Stimulated activated CD4-positive, alpha-beta T cell treated with anti-CD3 and anti-CD28 coated beads, Interleukin-2, amount 100 ng/mL, for 48 hours (primary cell): ENCODE measurements at places on chromosomes 5 and 9.
A peak's percentile ranks its signal among the peaks of the same experiment; 100 is the strongest.

DNA sequence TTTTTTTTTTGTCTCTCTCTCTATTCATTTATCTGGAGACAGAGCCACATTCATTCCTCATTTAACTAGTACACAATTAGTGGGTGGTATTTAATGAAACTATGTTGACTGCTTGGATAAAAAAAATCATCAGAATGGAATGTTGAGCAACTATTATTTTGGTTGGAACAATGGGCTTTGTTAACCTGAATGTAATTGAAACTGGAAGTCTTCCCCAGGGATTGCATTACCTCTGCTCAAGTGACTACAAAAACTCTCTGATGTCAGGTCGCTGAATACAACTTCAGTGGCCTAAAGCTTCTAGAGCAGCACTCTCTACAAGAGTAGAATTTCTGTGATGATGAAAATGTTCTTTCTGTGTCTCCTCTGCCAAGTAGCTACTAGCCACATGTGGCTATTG is 295.8 kb downstream of the DEPDC1B start:
- DNase-seq = no peak

- peak; percentile 7 for DNase-seq
Observed at GRCh38 chr9:2655411-2655901, 33.9 kb downstream of the VLDLR start.

DNA sequence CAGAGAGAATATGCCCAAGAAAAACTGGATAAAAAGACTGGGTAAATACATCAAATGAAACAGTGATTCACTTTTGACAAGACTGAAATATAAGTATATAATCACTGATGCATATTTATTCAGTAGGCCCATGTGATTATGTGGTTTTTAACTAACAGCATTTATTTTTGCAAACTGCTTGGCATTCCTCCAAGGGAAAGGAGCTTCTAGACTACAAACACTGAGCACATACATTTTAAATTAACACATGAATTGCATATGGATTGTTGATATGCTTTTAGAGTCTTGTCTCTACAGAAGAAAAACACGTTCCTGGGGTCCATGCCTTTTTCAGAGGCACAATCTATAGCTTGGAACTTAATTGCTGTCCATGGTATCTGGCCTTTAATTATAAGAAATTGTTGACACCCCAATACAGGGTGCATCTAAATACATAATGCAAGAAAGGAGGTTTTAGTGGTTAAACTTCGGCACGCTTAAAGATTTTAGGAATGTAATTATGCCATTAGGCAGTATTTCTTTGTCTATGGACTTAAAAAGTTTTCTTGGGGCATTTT is 6.9 kb upstream of the MEIKIN start:
- DNase-seq = no peak

DNA sequence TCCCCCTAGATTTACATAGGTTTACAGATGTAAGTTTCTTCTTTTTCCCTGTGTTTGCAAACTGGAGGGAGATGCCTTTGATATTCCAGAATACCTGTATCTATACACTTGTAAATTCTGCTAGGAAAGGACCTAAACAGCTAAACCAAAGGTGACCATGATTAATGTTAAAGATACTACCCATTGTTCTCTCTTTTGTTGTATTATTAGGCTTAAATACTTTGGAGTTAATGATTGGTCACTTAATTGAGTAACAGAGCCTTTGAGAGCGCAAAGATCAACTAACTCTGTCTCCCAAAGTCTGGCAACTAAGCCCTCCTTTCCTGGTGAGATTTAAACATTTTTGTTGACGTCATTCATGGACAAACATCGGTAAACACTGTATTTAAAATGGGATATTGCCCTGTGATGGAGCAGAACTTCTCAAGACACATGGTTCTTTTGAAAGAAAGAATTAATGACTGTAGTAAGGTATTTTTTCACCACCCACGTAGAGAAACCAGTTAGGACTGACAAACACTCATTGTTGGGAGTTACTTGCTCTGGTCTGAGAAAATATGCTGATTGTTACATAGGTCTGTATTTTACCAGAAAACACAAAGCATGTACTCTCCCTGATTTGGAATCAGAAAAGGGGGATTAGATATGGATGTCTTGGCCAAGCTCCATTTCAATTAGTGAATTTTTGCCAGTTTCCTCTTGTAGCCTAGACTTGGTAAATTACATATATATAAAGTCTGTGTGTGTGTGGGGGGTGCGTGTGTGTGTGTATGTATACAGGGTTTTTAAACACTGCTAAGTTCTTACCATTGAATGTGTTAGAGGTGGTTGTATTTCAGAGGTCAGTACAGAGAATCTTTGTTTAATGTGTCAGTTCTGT is 4.6 kb downstream of the VCAN start:
- no peak for DNase-seq

GRCh38 chr9:73149371-73150067 is 2.1 kb upstream of the ANXA1 start:
- DNase-seq = no peak

DNA sequence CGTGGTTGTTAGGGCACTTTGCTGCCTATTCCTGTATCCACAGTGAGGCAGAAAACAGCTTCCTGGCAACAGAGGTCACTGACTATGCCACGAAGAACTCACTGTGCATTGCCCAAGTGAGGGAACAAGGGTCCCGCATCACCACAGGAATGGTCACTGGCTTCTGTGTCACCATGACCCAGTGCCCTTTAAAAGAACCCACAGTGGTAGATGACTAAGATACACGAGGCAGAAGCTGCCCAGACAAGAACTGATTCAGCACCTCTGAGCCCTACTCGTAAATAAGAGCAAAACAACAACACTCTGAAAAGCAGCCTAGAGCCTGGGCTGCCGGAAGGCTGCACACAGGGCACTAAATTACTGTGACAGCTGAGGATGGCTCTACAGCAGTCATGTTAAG is 236.6 kb upstream of the RASEF start:
- DNase-seq = no peak

- DNase-seq = no peak
Observed at GRCh38 chr5:69525490-69525889, 32.9 kb downstream of the OCLN start.

DNA sequence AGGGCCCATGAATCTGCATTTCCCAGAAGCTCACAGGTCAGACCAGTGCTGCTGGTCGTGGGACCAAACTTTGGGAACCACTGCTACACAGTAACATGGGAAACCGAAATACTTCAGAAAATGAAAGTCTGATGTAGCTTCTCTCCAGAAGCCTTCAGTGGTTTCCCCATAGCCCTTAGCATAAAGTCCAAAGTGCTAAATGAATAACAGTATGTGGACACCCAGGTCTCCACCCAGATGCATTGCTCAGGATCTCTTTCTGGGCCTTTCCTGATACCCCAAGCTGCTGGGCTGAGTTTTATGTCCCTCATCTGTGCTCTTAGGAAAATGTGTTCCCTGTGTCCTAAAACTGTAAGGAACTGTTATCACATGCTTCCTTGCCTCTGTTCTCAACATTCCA is 100.4 kb downstream of the NFIB start:
- no peak for DNase-seq

DNA sequence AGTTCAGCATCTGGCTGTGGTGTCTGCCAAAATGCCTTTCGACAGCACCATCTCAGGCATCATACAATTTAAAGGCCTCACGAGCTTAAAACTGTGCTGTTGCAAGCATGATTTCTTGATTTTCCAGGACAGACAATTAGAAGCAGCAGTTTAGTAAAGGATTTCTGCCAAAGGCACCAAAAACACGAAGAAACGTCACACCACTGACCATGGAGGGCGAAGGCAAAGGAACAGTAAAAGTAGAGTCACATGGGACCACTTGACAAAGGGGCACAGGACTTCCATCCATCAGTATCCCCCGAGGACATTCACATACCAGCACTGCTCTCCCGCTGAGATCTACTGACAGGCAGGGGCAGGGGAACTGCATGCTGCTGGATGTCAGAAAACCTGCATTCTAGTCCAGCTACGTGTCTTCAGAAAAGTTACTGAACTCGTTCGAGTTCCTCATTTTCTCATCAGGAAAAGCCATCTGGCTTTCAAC is 70.4 kb upstream of the FBXW11 start:
- DNase-seq = no peak

- no peak for DNase-seq
Observed at GRCh38 chr5:151139015-151139414, 18.6 kb downstream of the ANXA6 start.

- DNase-seq = no peak
Observed at GRCh38 chr9:136528716-136529341, 17.0 kb downstream of the NOTCH1 start.

DNA sequence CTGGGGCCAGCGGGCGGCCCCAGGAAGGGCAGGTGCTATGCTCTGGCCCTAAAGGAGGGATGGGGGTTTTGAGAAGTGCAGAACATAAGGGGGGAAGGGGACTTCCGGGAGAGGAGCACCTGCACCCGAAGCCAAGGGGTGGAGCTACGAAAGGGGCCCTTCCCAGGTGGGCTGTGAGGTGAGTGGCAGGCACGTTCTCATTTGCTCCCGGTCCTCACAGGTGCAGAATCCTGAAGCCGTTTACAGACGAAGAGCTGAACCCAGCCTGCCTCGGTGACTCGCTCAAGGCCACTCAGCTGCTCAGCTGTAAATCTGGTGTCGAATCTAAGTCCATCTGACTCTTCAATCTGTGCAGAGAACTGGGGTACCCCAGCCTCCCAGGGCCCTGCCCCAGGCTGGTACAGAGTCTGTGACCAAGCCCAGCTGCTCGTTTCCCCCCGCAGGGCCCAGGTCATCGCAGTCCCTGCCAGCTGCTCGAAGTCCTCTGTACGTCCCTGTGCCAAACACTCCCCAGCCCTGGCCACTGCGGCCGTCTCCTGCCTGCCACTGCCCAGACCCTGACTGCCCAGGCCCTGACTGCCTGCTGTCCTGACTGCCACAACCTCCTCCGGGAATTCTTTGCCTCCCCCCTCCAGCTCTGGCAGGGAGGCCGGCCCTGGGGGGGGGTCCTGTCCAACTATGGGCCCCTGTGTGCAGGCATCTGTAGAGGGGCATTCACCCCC is 53.8 kb upstream of the RXRA start:
- no peak for DNase-seq
